ENCODE measurements at places on chromosomes 2 and 18. TPM values are rescaled to one million over a fixed set of nuclear protein-coding genes. Genes with fewer than 3 reads are reported as not detected.

CCDC141 gene
- 0.30 TPM for polyA plus RNA-seq

DNA sequence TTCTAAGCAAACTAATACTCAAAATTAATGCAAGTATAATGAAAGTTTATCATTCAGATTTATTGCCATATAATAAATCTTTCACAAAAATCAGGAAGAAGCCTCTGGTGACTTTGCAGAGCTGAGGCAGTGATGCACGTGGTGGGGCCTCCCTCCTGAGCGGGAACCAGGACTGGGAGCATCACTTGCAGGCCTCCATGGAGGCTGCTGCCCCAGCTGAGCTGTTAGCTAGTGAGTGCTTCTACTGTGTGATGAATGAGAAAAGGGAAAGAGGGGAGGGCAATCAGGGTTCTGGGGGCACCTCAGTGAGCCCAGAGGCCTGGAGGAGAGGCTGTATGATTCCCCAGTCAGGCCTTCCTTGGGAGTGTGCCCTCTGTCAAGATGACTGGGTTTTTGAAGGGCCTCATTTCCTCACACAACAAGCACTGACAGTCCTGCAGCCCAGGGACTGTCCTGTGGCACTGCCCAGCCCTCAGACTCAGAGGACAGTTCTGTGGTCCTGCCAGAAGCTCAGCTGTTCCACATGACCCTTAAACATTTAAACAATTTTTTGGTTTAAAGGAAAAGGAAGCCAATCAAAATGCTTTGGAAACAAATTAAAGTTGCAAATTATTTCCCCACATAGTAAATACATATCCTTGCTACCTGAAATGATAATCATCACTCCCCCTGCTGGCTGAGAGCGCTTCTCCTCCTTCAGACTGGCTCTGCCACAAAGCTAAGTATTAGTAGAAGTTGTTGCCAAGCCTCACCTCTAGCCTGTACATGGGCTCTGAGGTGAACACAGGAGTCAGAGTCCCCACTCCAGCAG lies 90.9 kb upstream of the SMAD7 start:
- DNase-seq, result peak; percentile 51

DNA sequence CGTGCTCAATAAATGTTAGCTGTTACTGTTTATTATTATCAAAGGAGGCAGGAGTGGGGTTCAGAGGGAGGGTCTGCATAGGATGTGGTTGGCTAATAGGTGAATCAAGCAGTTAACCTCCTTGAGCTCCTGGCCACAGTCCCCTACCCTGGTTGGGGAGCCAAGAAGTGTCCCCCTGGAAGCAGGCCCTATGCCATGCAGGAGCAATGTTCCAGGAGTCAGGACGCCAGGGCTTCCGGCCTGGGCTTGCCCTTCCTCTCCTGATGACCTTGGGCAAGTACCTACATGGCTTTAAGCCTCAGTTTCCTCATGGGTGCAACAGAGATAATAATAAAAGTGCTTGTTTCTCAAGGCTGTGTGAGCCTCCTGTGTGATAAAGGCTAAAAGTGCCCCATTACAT lies 84.9 kb downstream of the DYSF start:
- no peak for DNase-seq

DNA sequence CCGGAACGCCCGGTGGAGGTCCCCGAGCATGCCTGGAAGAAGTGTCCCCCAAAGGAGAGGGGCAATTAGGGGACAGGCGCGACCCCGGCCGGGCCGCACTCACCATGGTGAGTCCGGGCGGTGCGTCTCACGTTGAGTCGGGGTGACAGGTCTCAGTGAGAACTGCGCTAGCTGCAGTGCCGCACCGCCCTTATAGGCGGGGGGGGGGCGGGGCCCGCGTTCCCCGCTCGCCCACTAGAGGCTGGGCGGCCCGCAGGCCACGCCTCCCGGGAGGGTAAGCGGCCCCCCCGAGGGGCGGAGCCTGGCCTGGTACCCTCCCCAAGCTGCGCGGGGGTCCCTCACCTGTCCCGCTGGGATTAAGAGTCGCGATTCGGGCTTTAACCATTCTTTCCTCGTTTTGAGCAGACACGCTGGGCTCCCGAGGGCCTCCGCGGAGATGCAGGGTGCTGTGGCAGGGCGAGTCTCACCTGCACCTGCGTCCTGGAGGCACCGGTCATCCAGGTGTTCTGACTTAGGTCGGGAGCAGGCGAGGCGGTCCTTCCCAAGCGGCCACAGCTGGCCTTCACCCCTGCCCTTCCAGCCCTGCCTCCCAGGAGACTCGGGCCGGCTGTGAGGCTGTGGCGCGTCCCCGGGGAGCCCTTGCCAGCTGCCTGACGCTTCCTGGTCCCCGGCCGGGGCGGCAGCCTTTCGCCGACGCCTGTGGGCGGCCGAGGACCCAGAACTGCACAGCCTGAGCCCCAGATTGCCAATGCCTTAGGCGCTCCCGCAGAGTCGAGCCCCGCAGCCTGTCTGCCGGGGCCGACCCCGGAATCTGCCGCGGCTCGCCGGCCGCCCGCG lies at the start of gene TUBA4A:
Gene TUBA4A, minus strand, starts transcription at position 166 of the 837 bp plus-strand sequence. Its CDS starts 60 bp downstream, at position 106.
- DNase-seq, result no peak

Data from left kidney (tissue), 8 donors.